GM23248 (cell line): ENCODE measurements at places on chromosomes 1 and 21.

GRCh38 chr1:220843481-220844011 is 35.7 kb upstream of the HLX start:
- DNase-seq, result no peak

DNA sequence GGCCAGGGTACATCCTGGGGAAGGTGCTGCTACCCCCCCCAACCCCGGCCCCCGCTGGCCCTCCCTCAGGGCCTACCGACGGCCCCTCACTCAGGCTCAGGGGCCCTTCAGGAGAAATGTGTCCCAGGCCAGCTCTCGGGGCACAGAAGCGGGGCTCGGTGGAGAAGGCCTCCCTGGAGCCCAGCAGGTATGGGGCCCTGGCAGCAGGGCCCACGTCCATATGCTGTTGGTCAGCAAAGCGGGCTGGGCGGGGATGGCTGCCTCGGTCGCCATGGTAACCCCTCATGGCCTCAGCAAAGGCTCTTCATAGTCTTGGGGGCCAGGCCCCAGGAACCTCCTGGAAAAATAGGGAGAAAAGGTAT is 24.4 kb downstream of the DLGAP3 start:
- DNase-seq, result no peak

DNA sequence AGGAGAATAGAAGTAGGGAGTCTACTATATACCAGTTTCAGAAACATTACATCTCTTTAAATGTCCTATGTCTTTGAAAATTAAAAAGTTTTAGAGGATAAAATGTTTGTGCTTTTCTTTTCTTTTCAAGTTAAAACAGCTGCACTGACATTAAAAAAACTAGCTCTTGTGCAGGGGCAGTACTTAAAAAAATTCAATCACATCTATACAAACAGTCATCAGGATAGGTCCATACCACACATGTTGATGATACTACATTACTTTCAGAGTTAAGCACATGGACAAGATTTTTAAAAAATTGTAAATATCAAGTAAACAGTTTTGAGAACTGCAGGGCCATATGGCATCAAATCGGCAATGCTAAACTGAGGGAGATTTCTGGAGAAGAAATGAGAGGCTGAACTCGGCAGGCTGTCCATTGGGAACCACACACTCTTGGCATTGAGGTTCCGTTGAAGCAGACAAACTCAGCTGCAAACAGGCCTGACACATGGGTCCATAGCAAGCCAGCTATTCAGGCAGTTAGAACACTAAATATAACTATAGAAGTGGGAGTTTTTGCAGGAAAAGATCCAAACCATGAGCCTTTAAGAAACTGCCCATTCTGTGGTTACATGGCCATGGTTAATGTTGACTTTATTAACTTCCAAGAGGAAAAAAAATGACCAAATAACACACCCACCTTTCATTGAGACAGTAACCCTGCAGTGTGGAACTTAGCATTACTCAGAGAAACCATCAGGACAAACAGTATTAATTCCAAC is 84.5 kb upstream of the BCL10 start:
- peak; percentile 87 for DNase-seq

DNA sequence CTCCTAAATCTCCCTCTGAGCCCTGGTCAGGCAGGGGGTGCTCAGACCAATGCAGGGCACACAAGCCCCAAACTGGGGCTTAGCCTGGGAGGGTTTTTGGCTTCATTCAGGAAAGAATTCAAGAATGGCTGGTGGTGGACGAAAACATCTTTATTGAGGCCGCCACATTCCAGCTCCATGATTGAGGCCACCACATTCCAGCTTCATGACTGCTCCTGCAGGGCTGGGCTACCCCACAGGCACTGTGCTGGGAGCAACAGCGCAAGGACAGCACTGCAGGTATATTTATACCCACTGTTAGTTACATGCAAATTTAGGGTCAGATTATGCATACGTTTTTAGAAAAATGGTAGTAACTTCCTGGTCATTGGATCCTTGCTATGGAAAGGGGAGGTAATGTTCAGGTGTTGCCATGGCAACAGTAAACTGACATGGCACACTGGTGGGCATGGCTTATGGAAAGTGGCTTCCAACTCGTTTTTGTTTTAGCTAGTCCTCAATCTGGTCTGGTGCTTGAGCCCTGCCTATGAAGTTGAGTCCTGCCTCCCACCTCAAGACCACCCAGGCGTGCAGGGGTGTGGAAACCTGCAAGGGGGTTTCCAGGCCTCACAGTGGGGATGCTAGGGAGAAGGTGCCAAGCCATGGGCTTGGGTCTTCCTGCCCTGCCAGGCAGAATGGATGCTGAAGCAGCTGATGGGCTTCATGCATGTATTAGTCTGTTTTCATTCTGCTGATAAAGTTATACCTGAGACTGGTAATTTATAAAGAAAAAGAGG is 348.7 kb upstream of the AJAP1 start:
- DNase-seq, result peak; percentile 1

DNA sequence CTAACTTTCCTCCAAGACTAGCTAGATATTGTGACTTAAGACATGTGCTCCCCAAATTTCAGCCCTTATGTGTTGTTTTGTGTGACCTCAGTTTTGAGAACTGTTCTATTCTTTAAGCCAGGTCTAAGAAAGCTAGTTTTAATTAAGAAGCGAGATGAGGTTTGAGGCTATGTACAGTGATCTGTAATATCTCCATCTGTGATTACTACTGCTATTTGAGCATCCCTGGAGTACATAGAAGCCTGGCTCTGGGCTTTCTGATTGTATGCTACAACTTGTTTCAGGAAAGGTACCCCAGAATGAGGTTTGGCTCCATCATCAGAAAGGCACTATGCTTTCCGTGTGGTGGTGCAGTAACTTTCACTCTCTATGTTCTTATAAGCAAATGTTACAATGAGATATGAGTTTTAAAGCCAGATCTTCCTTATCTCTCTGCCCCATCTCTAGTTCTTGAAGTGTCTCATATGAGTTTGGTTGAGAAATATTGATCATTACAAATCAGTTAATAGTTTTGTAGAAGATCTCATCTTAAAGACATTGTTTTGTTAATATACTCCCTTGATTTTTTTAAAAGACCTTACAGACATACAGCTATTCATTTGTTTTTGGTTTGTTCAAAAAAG is 605 bp downstream of the RGS4 start:
- DNase-seq, result peak; percentile 15

DNA sequence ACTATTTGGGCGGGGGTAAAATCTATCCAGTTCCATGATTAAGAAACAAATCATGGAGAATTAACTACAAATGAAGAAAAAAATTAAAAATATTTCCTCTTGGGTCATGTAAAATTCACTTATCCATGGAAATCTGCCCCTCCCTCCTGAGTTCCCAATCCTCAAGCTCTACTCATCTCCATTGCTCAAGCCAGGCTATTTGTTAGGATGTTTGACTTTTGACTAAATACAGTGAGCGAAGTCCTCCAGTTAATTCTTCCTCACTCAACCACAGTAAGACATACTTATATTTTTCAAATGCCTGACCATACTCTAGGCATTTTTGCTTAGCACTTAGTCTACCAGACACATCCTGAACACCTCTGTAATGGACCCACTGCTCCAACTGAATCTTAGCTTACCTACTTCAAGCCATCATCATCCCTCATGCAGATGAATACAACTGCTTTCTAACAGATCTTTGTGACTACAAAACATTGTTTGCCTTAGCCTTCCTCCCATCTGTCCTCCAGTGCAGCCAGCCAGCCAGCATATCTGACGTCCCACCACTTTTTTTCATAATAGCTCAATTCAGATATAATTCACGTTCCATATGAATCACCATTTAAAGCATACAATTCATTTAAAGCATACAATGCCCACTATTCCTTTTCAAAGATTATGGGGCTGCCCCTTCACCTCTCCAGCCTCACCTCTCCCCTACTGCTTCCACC is 154.2 kb downstream of the RERE start:
- DNase-seq, result peak; percentile 38

DNA sequence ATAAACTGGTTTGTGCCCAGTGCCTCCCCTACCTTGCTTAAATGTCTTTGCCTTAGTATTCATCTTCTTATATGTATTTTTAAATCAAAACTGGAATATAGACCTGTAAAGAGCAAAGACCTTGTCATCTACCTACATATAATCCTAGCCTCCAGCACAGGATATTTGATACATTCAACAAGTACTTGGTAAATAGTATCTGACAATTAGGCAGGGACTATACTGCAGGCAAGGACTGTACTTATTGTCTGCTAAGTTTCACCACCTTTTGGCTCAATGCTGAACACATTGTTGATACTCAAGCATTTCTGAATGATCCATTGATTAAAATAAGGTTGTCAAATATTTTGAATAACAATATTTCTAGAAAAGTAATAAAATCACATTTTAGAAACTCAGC is 96.4 kb downstream of the PKN2 start:
- no peak for DNase-seq

GRCh38 chr1:156420205-156421061 is 51.4 kb downstream of the RHBG start:
- peak; percentile 33 for DNase-seq

- no peak for DNase-seq
These were observed 124.2 kb downstream of the SIK1 start for GRCh38 chr21:43302769-43303168.

GRCh38 chr1:194174528-194174927 is 988.1 kb upstream of the B3GALT2 start:
- no peak for DNase-seq

GRCh38 chr1:11761988-11762406 is at the start of gene C1orf167:
Gene C1orf167, plus strand, starts transcription at chr1:11762193. Its CDS starts 2,208 bp downstream, at chr1:11764401.
- DNase-seq, result no peak

- peak; percentile 85 for DNase-seq
These were observed 132.9 kb upstream of the DPYD start for GRCh38 chr1:98053471-98054366.

DNA sequence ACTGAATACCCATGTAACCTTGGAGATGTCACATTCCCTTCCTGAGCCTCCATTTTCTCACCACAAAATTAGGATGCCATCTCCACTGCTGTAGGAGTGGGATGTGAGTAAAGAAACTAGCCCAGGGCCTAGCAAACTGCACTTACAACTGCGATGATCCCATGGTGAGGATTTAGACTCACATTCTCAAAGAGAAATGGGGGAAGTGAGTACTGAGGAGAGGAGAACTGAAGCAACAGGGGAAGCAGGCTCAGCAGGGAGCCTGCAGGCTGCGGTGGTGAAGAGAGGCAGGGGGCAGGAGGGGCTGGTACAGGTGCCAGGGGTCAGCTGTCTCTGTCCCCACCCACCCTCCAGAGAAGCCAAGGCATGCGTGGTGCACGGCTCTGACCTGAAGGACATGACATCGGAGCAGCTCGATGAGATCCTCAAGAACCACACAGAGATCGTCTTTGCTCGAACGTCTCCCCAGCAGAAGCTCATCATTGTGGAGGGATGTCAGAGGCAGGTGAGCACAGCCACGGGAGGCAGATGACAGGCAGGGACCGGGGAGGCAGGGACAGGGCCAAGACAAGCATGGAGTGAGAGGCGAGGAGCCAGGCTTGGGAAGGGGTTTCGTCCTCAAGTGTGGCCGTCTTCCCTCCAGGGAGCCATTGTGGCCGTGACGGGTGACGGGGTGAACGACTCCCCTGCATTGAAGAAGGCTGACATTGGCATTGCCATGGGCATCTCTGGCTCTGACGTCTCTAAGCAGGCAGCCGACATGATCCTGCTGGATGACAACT is 16.4 kb upstream of the ATP1A4 start:
- DNase-seq, result no peak

GRCh38 chr1:27567971-27568299 is 36.0 kb downstream of the AHDC1 start:
- DNase-seq, result no peak

DNA sequence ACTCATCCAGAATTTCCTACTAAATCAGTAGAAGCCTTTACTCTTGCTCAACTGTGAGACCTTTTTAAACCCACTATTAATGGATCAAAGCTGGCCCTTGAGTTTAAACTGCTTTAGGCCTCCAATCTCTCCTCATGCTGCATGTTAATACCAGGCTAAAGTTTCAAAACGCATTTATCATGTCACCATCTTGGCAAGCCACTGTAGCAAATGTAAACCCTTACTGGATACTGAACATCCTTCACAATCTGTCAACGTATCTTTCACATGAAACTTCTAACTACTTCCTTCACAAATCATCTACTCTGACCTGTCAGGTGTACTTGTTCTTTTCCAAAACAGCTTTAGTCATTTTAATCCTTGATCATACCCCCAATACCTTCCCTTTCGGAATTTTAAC is 3.0 kb downstream of the PAXBP1 start:
- DNase-seq, result no peak

DNA sequence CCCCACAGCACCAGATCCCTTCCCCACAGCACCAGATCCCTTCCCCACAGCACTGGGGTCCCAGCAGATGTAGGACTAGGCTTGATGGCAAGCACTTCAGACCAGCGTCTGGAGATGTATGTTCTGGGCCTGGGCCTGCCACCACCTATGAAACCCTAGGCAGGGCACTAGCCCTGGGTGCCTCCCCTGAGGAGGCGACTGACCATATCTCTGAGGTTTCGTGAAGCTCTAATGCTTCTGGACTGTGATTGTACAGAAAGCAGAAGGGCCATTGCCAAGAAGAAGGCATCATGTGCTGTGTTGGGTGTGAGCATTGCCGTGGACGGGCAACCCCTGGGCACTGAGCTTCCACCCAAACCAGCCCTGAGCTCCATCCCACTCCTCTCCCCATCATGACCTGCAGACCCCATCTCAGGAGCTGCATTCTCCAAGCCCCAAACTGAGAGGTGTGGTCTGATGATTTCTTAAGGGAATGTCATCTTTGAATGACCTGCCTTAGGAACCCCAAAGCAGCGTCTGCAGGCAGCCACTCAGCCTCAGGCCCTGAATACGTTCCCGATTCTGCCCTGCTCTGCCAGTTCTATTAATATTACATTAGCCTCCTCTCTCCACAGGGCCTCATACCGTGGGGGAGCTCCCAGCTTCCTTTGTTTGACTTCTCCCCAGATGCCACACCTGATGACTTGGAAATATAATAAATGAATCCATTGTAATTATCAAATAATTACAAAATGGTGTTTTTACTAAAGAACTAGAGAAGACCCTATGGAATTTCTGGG is 163.4 kb downstream of the TRIM33 start:
- DNase-seq, result no peak

- no peak for DNase-seq
These were observed 149.9 kb downstream of the OLFM3 start for GRCh38 chr1:101846820-101847219.

DNA sequence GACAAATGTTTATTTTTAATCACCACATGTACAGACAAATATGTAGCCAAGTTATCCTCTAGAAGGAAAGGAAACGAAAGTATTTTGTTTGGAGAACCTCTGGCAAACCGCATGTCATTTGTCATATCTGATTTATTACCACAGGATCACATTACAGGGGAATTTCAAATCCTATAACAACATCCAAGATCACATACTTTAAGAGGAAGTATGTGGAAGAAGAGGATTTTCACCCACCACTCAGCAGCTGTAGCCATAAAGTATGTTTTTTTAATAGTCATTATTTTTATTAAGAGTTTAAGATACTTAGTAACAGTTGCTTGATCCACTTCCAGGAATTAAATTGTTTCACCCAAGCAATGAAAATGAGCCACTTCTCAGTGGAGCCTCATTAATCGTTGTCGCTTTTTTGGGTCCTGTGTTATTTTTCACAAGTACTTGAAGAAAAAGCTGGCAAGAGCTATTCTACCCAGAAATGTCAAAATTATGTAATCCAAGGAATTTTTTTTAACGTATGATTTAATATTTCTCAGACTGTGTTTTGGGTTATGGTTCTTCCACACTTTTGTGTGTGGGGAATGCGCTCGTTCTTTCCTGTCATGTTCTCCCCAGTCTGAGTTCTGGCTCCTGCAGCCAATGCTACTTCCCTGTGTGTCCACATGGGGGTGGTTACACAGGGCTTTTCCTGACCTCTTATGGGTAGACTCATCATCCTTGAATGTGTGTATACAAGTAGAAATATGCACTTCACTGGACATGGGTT is 6.9 kb downstream of the SERTAD4 start:
- peak; percentile 93 for DNase-seq

GRCh38 chr1:243848858-243849420 is 1.1 kb downstream of the AKT3 start:
- peak; percentile 86 for DNase-seq
